Diencephalon (tissue), 1 donor: ENCODE measurements at places on chromosomes 16 and 17. TPM values are rescaled to one million over a fixed set of nuclear protein-coding genes. Genes with fewer than 3 reads are reported as not detected.

The KRTAP4-2 gene
- not detected for total RNA-seq

The GABARAP gene
- 167 TPM for total RNA-seq

The CD19 gene
- total RNA-seq: 0.23 TPM

The TPSB2 gene
- 0.46 TPM for total RNA-seq

The ASPSCR1 gene
- total RNA-seq: 22.6 TPM

The LGALS9B gene
- total RNA-seq: not detected

The HOXB2 gene
- not detected for total RNA-seq

The KRT39 gene
- not detected for total RNA-seq

The PRSS8 gene
- total RNA-seq: not detected

The GP2 gene
- total RNA-seq: not detected

The ENPP7 gene
- total RNA-seq: not detected
